Heart right ventricle (tissue), 16 donors: ENCODE measurements at places on chromosomes 1 and 21.

GRCh38 chr1:81231729-81232038, 569.0 kb upstream of the ADGRL2 start:
- no peak for DNase-seq

DNA sequence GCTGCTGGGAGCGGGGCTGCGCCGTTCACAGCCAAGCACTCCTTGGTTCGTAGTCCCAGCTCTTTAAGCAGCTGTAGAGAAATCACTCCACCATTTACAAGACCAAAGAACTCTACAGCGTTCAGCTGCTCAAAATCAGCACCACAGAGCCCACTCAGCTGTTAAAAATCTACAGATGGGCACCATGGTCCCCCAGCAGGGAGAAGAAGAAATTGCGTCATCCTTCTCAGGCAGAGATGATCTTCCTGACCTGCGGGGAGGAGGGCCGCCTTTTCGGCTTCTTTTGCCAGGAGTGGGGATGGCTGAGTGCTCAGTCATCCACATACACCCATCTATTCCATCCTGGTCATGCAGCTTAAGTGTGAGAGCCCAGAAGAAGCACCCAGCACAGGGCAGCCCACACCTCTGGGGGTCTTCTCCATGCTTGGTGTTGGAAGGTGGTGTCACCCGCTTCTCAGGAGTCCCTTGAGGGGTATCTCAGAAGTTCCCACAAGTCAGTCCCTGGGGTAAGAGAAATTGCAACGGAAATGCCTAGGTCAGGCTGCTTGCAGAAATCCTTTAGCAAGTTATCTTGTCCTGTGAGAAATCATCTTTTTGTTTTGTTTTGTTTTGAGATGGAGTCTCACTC, 163.8 kb downstream of the NPHP4 start:
- DNase-seq, result no peak

GRCh38 chr1:162756523-162756922, 34.0 kb upstream of the HSD17B7 start:
- no peak for DNase-seq

DNA sequence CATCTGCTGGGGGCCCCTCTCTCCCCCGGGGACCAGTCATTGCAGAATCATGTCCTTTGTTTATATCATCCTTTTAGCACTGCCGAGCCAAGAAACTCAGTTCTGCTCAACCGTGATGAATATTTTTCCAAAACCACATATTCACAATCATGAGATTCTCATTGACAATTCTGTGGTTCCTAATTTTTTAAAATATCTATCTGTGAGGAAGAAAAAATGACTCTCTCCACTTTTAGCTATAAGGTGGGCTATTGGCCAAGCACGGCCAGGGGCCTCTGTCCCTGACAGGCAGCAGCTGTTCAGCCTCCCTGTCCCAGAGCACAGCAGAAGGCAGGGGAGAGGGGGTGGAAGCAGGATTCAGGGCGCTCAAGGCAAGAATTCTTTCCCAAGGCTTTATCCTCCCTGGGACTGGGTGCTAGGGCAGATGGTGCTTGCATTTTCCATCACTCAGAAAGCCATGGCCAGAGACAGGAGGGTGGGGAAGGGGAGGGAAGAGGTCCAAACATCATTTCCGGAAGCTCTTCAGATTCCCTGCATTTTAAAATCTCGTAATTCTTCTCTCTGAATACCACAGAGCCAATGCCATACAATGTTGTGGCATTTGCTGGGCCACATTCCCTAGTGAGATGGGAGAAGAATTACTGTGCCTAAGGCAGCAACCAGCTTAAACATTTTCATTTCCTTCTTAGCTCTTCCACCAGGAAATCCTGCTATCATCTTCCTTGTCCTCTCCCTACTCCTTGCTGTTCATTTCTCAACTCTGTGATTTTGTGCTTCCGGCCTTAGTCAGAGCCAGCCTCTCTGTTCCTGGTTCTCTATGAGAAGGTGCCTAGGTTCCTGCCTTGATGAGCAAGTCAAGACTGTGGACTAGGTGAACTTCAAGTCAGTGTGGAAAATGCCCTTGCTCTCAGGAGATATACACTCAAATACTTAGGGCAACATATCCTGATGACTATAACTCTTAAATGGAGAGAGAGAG, 60.3 kb downstream of the KCNJ6 start:
- no peak for DNase-seq

- DNase-seq, result no peak
Measured at GRCh38 chr1:22739648-22740385, 29.2 kb downstream of the EPHB2 start.

- DNase-seq, result no peak
Measured at GRCh38 chr1:66945316-66945715, 20.5 kb downstream of the MIER1 start.

DNA sequence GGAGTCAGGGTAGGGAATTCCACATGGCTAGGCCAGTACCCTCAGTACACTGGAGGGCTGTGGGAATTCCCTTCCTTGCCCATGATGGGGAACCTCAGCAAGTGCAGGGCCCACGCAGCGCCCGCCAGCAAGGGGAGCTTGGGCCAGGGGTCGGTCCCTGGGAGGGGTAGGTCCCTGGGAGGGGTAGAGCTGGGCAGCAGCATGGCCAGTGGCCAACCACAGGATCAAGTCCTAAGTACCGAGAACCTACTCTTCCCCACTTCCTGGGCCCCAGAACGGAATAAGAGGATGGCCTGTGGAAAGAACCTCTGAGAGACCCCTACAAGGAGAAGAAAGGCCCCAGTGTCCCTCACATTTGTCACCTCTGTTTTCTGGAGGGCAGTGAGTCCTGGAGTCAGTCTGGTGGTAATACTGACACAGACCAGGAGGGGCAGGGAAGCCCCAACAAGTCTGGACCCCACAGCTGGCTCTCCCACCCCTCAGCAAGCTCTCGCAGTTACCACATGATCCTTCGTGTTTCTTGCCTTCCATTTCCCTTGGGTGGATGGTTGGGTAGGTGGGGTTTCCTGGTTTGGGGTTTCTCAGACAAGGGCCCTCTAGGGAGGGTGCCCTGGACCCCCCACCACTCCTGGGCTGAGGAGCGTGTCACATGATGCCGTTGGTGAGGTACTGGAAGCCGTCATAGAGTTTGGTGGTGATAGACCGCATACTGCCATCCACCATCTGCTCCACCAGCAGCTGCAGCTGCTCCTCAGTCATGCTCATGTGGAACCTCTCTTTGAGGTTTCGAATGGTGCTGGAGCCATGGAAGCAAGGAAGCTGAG, 10.3 kb downstream of the ZNF687 start:
- DNase-seq, result no peak

- DNase-seq, result no peak
Measured at GRCh38 chr1:225603538-225604354, 49.2 kb downstream of the ENAH start.
